ENCODE measurements at places on chromosomes 2 and 18. TPM values are rescaled to one million over a fixed set of nuclear protein-coding genes. Genes with fewer than 3 reads are reported as not detected.
A peak's percentile ranks its signal among the peaks of the same experiment; 100 is the strongest.

GRCh38 chr2:216743781-216744180 lies 48.4 kb upstream of the IGFBP5 start:
- H3K4me3 ChIP-seq: no peak overlapping the region
- no peaks in the 10 kb centered on the region for H3K27me3 ChIP-seq
- H3K36me3 ChIP-seq: no peaks in the 10 kb centered on the region
- no peak for DNase-seq
- no peaks in the 10 kb centered on the region for H3K4me1 ChIP-seq

GRCh38 chr18:12973562-12974213 lies 17.5 kb upstream of the CEP192 start:
- H3K27ac ChIP-seq: no peak overlapping the region
- no peak for DNase-seq
- no peak overlapping the region for H3K4me3 ChIP-seq
- H3K4me1 ChIP-seq: no peaks in the 10 kb centered on the region

Gene PECR
- 9.5 TPM for polyA plus RNA-seq

Gene LGALSL
- 0.40 TPM for polyA plus RNA-seq

GRCh38 chr2:46831051-46831868 lies 84.3 kb downstream of the MCFD2 start:
- H3K27me3 ChIP-seq: no peaks in the 10 kb centered on the region
- no peaks in the 10 kb centered on the region for H3K36me3 ChIP-seq
- H3K4me1 ChIP-seq: no peaks in the 10 kb centered on the region

GRCh38 chr2:17626986-17627385 lies 86.5 kb downstream of the VSNL1 start:
- H3K4me1 ChIP-seq: no peaks in the 10 kb centered on the region
- no peak overlapping the region for H3K4me3 ChIP-seq
- no peak overlapping the region for H3K27ac ChIP-seq
- DNase-seq: no peak

DNA sequence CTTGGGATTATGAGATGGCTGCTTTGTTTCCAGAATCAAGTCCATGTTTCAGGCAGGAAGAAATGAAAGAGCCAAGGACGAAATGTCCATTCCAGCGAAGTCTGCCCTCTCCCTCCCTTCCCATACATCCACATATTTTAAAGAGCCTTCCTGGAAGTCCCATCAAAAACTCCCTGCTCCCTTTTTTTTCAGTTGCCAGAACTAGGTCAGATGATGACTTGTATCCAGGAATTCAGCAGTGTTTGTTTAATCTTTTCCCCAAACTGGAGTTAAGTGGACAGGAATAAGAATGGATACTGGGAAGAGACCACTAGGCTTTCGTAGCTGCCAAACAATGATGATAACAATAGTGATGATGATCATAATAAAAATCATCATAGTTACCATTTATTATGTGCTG lies 198.7 kb downstream of the MEIS1 start:
- no peak overlapping the region for H3K4me3 ChIP-seq
- H3K27me3 ChIP-seq: no peaks in the 10 kb centered on the region
- no peak for DNase-seq

Gene IL36G
- not detected for polyA plus RNA-seq

Gene COL6A3
- polyA plus RNA-seq: 0.03 TPM

Gene TOGARAM2
- polyA plus RNA-seq: 0.33 TPM

DNA sequence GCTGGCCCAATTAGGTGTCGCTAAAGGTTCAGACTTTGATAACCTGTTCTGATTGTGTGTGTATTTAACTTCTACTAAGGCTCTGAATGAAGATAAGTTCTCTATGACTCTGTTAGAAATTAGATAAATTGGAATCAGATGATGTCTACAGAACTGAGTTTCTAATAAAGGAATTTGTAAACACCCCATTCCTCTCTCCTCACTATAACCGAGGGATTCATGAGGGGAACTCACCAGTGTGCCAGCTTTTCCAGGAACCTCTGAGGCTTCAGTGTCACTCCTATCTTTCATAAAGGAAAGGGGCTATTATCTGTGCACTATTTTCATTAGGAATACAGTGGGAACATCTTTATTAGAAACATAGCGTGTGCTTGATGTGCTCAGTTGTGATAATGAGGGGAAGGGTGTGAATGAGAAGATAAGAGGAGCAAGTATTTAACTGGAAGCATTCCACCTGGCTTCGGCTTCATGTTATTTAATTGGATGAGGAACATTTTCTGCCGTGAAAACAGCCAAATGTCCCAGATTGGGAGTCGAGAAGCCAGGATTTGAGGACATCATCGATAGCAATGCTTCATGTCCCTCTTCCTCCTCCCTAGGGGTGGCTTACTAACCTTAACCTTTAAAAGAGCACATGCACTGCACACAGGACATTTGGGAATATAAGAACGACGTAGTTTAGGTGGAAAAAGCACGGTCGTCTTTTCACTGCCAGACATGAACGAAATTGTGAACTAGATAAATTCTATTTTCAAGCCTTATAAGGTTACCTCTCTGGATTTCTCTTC lies 84.8 kb upstream of the TCF4 start:
- H3K4me1 ChIP-seq: no peaks in the 10 kb centered on the region
- H3K27me3 ChIP-seq: no peaks in the 10 kb centered on the region
- DNase-seq: no peak
- no peaks in the 10 kb centered on the region for H3K36me3 ChIP-seq
- H3K27ac ChIP-seq: no peak overlapping the region
- H3K4me3 ChIP-seq: no peak overlapping the region

Gene ANKRD62
- polyA plus RNA-seq: not detected

- no peak for DNase-seq
- no peaks in the 10 kb centered on the region for H3K4me1 ChIP-seq
- H3K4me3 ChIP-seq: no peak overlapping the region
- no peaks in the 10 kb centered on the region for H3K27me3 ChIP-seq
Measured at GRCh38 chr2:192313773-192314172, 119.0 kb upstream of the TMEFF2 start.

DNA sequence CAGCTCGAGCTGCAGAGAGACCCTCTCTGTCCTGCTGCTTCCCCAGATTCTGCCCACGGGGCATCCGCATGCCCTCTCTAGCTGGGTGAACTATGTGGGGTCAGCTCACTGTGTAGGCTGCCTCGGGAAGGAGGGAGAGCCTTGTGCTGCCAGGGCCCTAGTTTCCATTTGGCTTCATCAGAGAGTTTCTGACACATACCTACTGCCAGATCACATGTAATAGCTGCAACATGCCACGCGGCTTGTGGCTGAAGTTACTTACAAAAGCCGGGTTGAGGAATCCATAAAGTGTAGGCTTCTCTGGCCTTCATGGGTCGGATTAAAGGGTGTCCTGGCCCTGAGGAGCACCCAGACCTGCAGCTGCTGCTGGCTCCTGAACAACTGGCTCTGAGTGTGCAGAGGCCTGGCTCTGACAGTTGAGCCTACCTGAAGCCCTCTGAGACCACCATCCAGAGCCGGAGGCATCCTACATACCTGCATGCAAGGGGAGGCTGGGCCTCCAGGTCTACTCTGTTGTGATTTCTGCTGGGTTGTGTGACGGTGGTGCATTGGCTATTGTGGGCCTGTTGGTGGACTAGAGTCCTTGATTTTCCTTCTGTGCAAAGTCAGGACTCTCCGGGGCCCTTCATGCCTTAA lies 130.0 kb downstream of the SH3RF3 start:
- H3K27ac ChIP-seq: no peak overlapping the region
- H3K36me3 ChIP-seq: no peaks in the 10 kb centered on the region
- H3K27me3 ChIP-seq: no peaks in the 10 kb centered on the region
- H3K4me1 ChIP-seq: peaks cover 42% of the 10 kb centered on the region

- H3K4me1 ChIP-seq: no peaks in the 10 kb centered on the region
- no peak overlapping the region for H3K4me3 ChIP-seq
- no peak overlapping the region for H3K27ac ChIP-seq
- no peak for DNase-seq
Measured at GRCh38 chr2:14297340-14297739, 335.2 kb upstream of the LRATD1 start.

DNA sequence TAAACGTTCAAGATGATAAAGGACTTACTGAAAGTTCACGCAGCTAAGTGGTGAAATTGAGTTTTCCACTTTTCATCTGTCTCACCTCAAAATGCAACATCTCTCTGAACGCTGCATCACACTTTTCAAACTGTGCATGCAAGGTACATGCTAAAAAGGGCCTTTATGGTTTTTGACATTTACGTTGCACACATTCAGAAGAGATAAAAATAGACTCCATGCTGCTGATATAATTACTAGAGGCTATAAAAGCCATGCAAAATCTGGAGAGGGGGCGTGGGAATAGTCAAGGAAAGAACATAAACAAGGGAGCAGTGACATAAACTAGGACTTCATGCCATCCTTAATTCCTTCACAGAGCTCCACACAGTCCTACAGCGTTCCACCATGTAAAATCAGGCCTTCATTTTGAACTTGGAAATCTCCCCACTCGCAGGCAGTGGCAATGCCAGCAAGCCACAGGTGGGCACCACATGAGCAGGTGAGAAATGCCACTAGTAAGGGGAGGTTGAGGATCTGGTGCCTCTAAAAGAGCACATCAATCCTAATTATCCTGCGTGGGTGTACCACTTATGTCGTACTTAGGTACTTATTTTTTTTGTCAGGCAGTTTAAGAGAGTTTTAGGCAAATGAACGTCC lies 71.4 kb downstream of the ZEB2 start:
- no peaks in the 10 kb centered on the region for H3K27me3 ChIP-seq
- no peak for DNase-seq
- H3K4me3 ChIP-seq: peak overlapping the region; percentile 22
- peaks cover 35% of the 10 kb centered on the region for H3K4me1 ChIP-seq
- H3K27ac ChIP-seq: peak overlapping the region; percentile 17

Gene TUBA4A
- 338 TPM for polyA plus RNA-seq

- no peak overlapping the region for H3K4me3 ChIP-seq
- H3K27me3 ChIP-seq: no peaks in the 10 kb centered on the region
- no peak overlapping the region for H3K27ac ChIP-seq
- no peak for DNase-seq
Measured at GRCh38 chr2:196372811-196373664, 201.7 kb upstream of the STK17B start.

GRCh38 chr2:98717621-98718020 lies 13.3 kb downstream of the MGAT4A start:
- no peak overlapping the region for H3K4me3 ChIP-seq
- no peak overlapping the region for H3K27ac ChIP-seq
- H3K36me3 ChIP-seq: peaks cover 3% of the 10 kb centered on the region
- peaks cover 9% of the 10 kb centered on the region for H3K4me1 ChIP-seq
- no peak for DNase-seq

DNA sequence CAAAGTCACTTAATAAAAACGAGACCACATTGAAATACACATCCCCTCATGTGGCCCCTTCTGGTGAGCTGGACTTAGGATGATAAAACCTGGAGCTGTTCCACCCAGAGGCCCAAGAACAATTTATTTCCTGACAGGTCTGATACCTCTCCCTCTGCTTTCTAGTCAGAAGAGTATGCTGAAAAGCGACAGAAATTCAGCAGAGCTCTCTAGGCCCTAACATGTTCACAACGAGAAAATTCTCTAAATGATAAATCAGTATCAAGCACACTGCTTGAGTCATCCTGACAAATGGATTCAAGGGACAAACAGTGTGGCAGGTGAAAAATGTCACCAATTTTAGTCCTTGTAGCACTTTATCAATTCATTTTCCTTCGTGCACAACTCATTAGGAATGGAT lies 233.5 kb downstream of the PID1 start:
- no peak overlapping the region for H3K27ac ChIP-seq
- H3K4me1 ChIP-seq: no peaks in the 10 kb centered on the region
- no peaks in the 10 kb centered on the region for H3K36me3 ChIP-seq

Gene LRRC30
- not detected for polyA plus RNA-seq

DNA sequence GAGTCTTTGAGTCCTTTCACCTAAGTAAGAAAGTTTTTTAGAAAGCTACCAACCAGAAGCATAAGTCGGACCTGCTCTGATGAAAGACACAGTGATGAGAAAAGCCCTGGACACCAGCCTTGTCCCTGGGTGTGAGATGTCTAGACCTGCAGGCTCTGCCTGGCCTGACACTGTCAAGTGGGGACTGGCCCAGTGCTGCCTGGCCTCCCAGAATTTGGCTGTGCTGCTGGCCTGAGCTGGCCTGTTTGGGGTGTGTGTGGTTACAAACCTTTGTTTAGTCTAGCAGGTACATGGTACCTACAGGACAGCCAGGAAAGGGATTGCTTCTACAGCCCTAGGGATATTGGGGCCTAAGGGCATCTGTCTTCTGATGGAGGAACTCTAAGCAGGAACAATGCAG lies 48.3 kb downstream of the ASB1 start:
- no peak overlapping the region for H3K4me3 ChIP-seq
- H3K36me3 ChIP-seq: no peaks in the 10 kb centered on the region
- DNase-seq: no peak
- no peak overlapping the region for H3K27ac ChIP-seq
- H3K4me1 ChIP-seq: no peaks in the 10 kb centered on the region

Gene ALKAL2
- 0.79 TPM for polyA plus RNA-seq

DNA sequence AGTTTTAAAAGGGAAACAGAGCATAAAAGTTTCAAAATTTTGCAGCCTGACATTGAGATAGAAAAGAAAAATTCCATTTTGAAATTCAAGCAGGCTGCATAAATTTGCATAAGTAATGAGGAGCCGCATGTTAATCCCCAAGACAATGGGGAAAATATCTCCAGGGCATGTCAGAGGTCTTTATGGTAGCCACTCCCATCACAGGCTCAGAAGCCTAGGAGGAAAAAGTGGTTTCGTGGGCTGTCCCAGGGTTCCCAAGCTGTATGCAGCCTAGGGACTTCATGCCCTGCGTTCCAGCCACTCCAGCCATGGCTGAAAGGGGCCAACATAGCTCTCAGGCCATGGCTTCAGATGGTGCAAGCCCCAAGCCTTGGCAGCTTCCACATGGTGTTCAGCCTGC lies 108.8 kb downstream of the SLC4A10 start:
- no peak overlapping the region for H3K4me3 ChIP-seq
- H3K27ac ChIP-seq: no peak overlapping the region
- no peak for DNase-seq
- H3K27me3 ChIP-seq: no peaks in the 10 kb centered on the region
- H3K36me3 ChIP-seq: no peaks in the 10 kb centered on the region

Gene PPP1R1C
- polyA plus RNA-seq: not detected

- H3K27me3 ChIP-seq: no peaks in the 10 kb centered on the region
- DNase-seq: no peak
- H3K27ac ChIP-seq: no peak overlapping the region
- no peak overlapping the region for H3K4me3 ChIP-seq
- no peaks in the 10 kb centered on the region for H3K4me1 ChIP-seq
Measured at GRCh38 chr2:192827735-192828134, 633.0 kb upstream of the TMEFF2 start.

DNA sequence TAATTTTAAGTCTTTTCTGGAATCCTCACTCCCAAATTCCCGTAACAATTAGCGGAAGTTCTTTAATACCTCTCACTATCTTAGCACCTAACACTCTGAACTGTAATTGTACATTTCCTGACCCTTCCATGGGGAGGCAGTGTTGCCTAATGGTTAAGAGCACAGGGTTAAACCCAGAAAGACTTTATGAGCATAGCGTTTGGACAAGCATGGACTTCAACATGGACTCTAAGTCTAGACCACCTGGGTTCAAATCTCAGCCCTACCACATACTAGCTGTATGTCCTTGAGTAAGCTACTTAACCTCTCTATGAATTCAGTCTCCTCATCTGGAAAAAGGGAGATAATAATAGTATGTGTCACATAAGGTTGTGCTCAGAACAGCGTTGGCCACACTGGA lies 13.0 kb downstream of the ANTXR1 start:
- H3K27ac ChIP-seq: no peak overlapping the region
- H3K4me1 ChIP-seq: no peaks in the 10 kb centered on the region
- H3K36me3 ChIP-seq: no peaks in the 10 kb centered on the region
- H3K27me3 ChIP-seq: peaks cover 16% of the 10 kb centered on the region
- peak; percentile 11 for DNase-seq

Gene SATB2
- 0.13 TPM for polyA plus RNA-seq

Gene AQP12A
- not detected for polyA plus RNA-seq

GRCh38 chr2:134347756-134348155 lies 93.9 kb downstream of the MGAT5 start:
- no peak overlapping the region for H3K4me3 ChIP-seq
- peaks cover 89% of the 10 kb centered on the region for H3K36me3 ChIP-seq
- DNase-seq: no peak

Measured in B cell (primary cell).